ENCODE measurements at places on chromosomes 1 and 21.
A peak's percentile ranks its signal among the peaks of the same experiment; 100 is the strongest.

- DNase-seq = no peak
Observed at GRCh38 chr1:56557746-56558145, 21.6 kb downstream of the PLPP3 start.

GRCh38 chr1:197150336-197151005 is 4.0 kb upstream of the ASPM start:
- no peak for DNase-seq

GRCh38 chr1:185880779-185881333 is 146.7 kb downstream of the HMCN1 start:
- DNase-seq = no peak

- peak; percentile 79 for DNase-seq
Observed at GRCh38 chr1:2044510-2045319, 5.5 kb upstream of the PRKCZ start.

- DNase-seq = no peak
Observed at GRCh38 chr1:29626726-29627125, 390.4 kb downstream of the PTPRU start.

- DNase-seq = no peak
Observed at GRCh38 chr1:244322181-244322580, 129.5 kb downstream of the ADSS2 start.

DNA sequence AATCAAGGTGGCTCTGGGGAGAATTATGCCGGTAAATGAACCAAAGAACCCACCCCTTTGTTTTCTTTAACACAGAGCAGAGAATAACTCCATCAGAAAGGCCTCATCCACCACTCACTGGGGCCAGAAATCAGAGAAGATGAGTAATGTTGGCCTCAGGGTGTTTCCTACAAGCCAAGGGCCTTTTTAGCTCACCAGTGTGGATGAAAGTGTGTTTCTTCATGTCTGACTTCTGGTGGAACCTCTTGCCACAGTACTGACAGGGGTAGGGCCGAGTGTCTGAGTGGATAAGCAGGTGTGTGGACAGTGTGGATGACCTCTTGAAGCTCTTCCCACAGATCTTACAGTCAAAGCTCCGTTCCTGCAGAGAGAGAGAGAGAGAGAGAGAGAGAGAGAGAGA is 8.3 kb downstream of the GFI1 start:
- DNase-seq = no peak

- DNase-seq = no peak
Observed at GRCh38 chr1:101739826-101740330, 256.8 kb downstream of the OLFM3 start.

GRCh38 chr1:177490786-177491185 is 320.0 kb downstream of the BRINP2 start:
- no peak for DNase-seq

GRCh38 chr1:218705391-218705790 is 360.3 kb downstream of the TGFB2 start:
- DNase-seq = no peak

DNA sequence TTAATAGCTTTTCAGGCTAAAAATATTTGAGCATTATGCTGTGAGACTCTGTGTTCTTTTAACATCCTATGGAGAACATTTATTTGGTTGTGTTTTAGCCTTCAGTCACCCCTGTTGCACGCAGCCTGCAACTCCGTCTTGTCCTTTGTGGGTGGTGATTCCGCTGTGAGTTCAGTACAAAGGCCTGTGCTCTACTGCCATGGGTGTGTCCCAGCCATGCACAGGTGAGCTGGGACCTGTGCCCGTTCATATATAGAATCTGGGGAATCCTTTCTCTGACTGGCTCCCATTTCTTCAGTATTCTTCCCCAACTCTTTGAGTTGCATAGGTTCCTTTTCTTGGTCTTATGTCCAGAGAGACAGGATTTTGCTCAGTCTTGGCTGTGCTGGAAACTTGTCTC is 61.4 kb downstream of the ACTL8 start:
- no peak for DNase-seq

GRCh38 chr21:45128613-45129188 is 54.3 kb downstream of the ADARB1 start:
- DNase-seq = peak; percentile 90

All from stomach (tissue), 19 donors.